ENCODE measurements at places on chromosomes 7 and 10.

DNA sequence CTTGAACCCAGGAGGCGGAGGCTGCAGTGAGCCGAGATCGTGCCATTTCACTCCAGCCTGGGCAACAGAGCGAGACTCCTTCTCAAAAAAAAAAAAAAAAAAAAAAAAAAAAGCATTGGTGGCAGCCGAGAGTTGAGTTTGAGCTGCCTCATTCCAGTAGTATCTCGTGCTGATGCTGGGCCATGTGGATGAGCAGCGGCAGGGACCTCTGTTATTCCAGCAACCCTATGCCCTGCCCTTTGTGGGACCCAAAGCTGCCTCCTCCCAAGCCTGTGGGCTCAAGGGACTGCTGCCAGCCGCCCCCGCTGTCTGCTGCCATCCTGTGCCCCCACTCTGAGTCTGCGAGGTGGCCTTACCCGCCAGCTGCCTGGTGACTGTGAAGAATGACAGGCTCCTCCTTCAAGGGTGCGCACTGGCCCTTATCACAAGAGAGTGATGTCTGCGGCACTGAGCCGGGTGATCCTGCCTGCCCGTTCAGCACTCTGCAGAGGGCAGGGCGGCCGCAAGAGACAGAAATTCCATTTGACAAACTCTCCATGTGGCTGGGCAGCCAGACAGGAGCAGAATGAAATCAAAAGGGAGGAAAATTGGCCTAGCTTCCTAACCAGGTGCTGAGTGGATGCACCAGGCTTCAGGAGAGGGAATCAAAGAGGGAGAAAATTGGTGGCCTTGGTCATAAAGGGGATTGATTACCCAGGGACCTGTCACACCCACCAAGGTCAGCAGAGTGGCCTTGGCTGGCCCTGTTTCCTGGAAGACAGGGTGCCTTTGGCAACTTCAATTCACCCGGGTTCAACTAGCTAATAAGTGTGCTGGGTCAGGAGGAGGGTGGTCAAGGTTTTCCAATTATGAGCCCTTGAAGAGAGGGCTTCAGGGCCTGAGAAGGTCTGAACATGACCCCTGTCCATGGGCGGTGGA lies 65.3 kb upstream of the ZMIZ1 start:
- DNase-seq = peak; percentile 25

DNA sequence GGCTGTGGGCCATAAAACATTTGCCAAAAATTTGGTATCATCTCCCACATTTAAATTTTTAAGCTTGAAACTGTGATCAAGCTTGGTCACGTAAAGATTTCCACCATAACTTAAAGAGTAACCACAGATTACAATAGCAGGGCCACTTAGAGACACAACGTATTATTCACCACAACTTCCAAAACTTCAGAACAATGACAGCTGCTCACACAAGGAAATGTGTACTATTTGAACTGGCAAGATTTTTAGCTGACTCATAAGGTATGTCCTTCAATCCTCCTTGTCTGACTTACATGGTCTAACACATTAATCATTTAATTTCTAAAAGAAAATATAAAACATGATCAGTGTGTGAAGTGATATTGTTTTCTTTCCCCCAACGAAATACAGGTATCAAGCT lies 234.5 kb downstream of the PARD3 start:
- DNase-seq = no peak

GRCh38 chr10:124595143-124595883 lies 133.7 kb downstream of the LHPP start:
- DNase-seq = no peak

- DNase-seq = no peak
Measured at GRCh38 chr10:101888251-101888949, 44.8 kb upstream of the KCNIP2 start.

GRCh38 chr10:96299383-96299782 lies 4.9 kb upstream of the DNTT start:
- DNase-seq = no peak

Measured in cerebellar nuclear complex (tissue), 1 donor.